ENCODE measurements at places on chromosomes 4 and X. TPM values are rescaled to one million over a fixed set of nuclear protein-coding genes. Genes with fewer than 3 reads are reported as not detected.

Gene HS6ST2
- 0.87 TPM for total RNA-seq

Gene DNAAF6
- total RNA-seq: not detected

Gene OTUD6A
- total RNA-seq: not detected

Gene UGT2B10
- total RNA-seq: not detected

Gene HDX
- total RNA-seq: 4.5 TPM

Gene IL15
- 6.6 TPM for total RNA-seq

Gene TCEAL9
- total RNA-seq: 45.4 TPM

Gene SH3RF1
- total RNA-seq: 33.8 TPM

Gene TRIM2
- total RNA-seq: 35.9 TPM

Gene DDIT4L
- 0.98 TPM for total RNA-seq

Gene SLC9B1
- 1.2 TPM for total RNA-seq

Gene TBC1D9
- total RNA-seq: 39.5 TPM

Gene EREG
- 0.69 TPM for total RNA-seq

Gene ATP1B4
- not detected for total RNA-seq

Gene HPSE
- total RNA-seq: 5.6 TPM

Gene SPANXN4
- total RNA-seq: not detected

Gene MID1
- total RNA-seq: 24.5 TPM

Gene UCP1
- not detected for total RNA-seq

Gene IGSF1
- not detected for total RNA-seq

Gene ATP7A
- 16.4 TPM for total RNA-seq

Gene CYSLTR1
- 8.7 TPM for total RNA-seq

Gene MYL5
- 9.7 TPM for total RNA-seq

Gene NDST3
- not detected for total RNA-seq

Gene HOPX
- total RNA-seq: 520 TPM

Gene F8A2
- total RNA-seq: not detected

Gene SSX4B
- total RNA-seq: not detected

Gene LIMCH1
- total RNA-seq: 369 TPM

Gene SHROOM2
- 9.6 TPM for total RNA-seq

Gene INTU
- total RNA-seq: 11.4 TPM

Gene QRFPR
- total RNA-seq: 0.32 TPM

Gene TECRL
- not detected for total RNA-seq

Gene TXK
- 4.4 TPM for total RNA-seq

Gene ESX1
- total RNA-seq: not detected

Gene CT47B1
- not detected for total RNA-seq

Gene TLR3
- total RNA-seq: 28.5 TPM

Gene SEC31A
- total RNA-seq: 199 TPM

Gene SLC38A5
- 21.5 TPM for total RNA-seq

Gene EXOC1
- 32.9 TPM for total RNA-seq

Gene TBX22
- total RNA-seq: not detected

Gene TRPC5OS
- total RNA-seq: not detected

Gene MCTS1
- 28.4 TPM for total RNA-seq

Gene TLR2
- total RNA-seq: 94.0 TPM

Gene SYP
- 3.5 TPM for total RNA-seq

Gene NEUROG2
- not detected for total RNA-seq

Gene CFAP99
- not detected for total RNA-seq

Gene SATL1
- not detected for total RNA-seq

Gene ARHGAP10
- total RNA-seq: 26.9 TPM

Gene TLR7
- 3.1 TPM for total RNA-seq

Gene LRBA
- total RNA-seq: 39.9 TPM

Gene AWAT2
- 0.26 TPM for total RNA-seq

Gene AKAP17A
- total RNA-seq: 46.3 TPM

Gene GAGE12H
- not detected for total RNA-seq

Gene CDKL2
- 20.6 TPM for total RNA-seq

Gene TLR8
- total RNA-seq: 17.8 TPM

Gene PDE6B
- total RNA-seq: 9.1 TPM

Gene FRG2
- not detected for total RNA-seq

Gene RBM41
- 18.0 TPM for total RNA-seq

Gene DMRTC1
- total RNA-seq: 0.61 TPM

Gene MAGEA10
- total RNA-seq: not detected

Measured in upper lobe of right lung (tissue), 1 donor.